GM12891 (cell line): ENCODE measurements at places on chromosomes 11 and 22.

DNA sequence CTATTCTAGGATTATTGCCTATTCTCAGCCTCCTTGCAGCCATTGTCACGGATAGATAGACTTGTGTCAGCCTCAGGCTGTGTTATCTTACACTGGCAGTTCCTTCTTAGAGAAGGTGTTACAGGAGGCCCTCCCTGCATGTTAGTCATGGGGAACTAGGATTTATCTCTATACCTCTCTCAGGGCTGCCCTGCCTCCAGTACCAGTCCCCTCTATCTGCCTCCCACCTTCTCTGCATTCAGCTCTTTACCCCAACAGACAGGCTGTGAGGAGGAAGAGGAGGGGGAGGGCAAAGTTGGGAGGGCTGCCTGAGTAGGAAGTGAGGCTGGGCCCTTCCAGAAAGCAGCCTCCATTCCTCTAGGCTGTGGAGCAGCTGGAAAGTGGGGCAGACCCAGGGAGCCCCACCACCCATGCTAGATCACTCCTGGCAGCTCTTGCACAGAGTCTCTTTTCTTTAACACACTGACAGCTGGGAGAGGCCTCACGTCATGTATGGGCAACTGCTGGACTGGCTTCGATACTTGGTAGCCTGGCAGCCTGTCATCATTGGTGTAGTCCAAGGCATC, 2.9 kb upstream of the IL18BP start:
- DNase-seq: no peak

- no peak for DNase-seq
Observed at GRCh38 chr22:46036558-46037408, 59.8 kb upstream of the WNT7B start.

DNA sequence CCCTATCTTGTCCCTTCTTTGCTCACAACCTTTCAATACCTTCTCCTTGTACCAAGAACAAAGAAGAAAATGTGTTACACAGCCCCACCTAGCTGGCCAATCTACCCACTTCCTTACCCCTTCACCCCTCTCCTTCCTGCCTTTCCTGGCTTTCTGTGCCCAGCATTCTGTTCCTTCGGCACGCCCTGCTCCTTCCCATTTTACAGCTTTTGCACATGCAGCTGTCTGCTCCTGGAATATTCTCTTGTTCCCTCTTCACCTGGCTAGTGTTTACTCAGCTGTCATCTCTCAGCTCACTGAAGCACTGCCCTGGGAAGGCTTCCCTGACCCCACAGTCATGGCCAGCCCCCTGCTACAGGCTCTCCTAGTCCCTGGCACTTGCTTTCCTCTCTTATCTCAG, 30.7 kb downstream of the SERPINH1 start:
- no peak for DNase-seq

- DNase-seq: no peak
Observed at GRCh38 chr11:88157370-88157769, 17.9 kb downstream of the RAB38 start.

DNA sequence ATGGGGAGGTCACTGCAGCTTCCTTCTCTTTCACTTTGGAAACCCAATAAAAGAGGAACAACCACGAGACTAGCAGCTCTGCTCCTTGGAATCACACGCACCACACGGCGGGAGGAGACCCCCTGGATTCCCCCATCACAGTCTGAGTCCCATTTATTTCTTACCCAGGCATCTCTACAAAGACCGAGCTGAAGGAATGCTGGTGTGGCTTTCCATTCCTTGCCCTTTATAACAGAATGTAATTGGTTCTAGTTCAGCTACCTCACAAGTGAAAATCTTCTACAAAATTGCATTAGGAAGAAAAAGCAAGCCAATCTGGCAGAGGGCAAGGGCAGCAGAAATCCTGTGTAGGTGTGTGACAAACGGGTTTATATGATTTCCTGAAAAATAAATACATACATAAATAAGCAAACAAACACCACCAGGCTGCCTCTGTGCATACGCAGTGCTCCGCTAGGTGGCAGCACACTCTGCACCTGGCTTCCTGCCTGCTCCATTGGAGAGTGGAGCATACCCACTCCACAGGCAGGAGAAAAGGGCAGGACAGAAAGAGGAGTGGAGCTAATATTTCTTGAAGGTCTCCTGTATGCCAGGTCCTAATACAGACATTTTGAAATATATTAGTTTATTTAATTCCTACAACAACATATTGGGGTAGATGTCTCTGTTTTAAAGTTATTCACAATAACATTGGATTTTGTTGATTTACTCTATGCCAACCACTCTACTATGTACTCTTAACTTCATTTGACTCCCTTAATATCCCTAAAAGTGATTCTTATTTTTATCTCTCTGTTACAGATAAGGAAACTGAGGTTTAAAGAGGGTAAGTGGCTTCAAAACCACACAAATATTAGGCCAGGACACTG, 673.1 kb downstream of the KCNA4 start:
- DNase-seq: no peak

DNA sequence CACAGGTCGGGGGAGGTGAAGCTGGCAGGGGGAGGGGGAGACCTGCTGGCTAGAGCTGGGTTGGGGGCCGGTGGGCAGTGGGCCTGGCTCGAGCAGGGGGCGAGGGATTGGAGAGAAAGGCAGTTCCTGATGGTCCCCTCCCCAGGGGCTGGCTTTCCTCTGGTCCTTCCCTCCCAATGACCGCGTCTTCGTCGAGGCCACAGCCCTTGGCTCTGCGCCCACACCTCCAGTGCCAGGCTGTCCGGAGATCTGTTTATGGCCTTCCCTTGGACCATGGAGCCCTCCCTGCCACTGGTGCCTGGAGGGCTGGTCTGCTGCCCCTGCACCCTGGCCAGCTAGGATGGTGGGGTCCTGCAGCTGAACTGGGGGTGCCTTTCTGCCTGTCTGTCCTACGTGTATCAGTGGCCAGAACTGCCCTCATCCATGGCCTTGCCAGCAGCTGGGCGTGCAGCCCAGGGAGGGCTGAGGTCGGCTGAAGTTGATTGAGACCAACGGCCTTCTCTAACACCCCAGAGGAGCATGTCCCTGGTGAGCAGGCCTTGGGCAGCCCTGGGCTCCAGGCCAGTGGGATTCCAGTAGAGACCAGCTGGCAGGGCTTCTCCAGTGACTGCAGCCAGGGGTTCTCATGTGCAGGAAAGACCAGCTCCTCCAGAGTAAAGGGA, 12.3 kb downstream of the TANGO2 start:
- DNase-seq: no peak
